ENCODE measurements at places on chromosomes 7 and 10. TPM values are rescaled to one million over a fixed set of nuclear protein-coding genes. Genes with fewer than 3 reads are reported as not detected.

LRRTM3 gene
- not detected for polyA plus RNA-seq

SPACDR gene
- polyA plus RNA-seq: not detected

NODAL gene
- polyA plus RNA-seq: not detected

WNT2 gene
- polyA plus RNA-seq: 0.49 TPM

TBXAS1 gene
- 14.2 TPM for polyA plus RNA-seq

CYP2E1 gene
- 3.4 TPM for polyA plus RNA-seq

ELOVL3 gene
- polyA plus RNA-seq: not detected

GRM3 gene
- not detected for polyA plus RNA-seq

CALHM3 gene
- not detected for polyA plus RNA-seq

TMEM26 gene
- 1.6 TPM for polyA plus RNA-seq

FAM131B gene
- polyA plus RNA-seq: 0.19 TPM

VENTX gene
- 0.39 TPM for polyA plus RNA-seq

NPSR1 gene
- polyA plus RNA-seq: not detected

DNA sequence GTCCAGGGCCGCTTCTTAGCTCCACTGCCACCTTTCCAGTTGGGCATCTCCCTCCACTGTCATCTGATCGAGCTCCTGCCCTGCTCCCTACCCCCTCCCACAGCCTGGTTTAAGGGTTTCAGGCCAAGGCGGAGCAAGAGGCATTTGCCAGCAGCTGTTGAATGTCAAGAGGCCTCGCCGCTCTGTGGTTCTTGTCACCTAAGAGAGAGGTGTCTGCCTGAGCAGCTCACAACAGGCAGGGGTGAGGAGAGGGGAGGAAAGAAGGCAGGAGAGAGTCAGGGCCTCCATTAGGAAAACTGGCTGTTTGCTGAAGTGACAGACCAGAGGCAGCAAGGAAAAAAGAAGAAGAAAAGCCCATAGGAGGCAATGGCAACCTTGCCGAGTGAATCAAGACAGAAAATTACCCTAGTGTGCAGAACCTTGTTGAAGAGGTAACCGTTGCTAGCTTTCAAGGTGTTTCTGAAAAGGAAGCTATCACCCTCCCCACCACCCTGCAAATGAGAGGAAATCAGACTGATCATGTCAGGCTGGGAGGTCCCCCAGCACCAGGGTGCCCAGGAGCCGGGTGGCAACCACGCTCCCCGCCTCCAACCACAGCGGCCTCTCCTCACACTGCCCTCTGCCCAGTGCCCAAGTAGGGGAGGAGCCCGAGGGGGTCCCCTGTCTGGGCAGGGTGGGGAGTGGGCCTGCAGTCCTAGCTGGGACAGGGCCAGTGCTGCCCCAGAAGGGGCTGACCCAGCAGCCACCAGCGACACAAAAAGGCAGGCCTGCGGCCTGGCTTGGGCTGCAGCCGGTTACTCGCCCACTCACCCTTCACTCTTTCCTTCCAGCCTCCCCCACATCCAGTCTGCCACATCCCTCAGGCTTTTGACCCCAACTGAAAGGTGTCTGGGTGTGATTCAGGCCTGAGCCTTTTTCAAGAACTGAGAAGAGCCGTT lies 7.1 kb downstream of the GATA3 start:
- DNase-seq: no peak

GRCh38 chr10:104892879-104893617 lies 252.0 kb downstream of the SORCS3 start:
- no peak for DNase-seq

GRCh38 chr7:142913051-142913450 lies 20.5 kb downstream of the TRPV5 start:
- DNase-seq: no peak

GRCh38 chr10:68096913-68097516 lies 12.3 kb upstream of the MYPN start:
- no peak for DNase-seq

DNA sequence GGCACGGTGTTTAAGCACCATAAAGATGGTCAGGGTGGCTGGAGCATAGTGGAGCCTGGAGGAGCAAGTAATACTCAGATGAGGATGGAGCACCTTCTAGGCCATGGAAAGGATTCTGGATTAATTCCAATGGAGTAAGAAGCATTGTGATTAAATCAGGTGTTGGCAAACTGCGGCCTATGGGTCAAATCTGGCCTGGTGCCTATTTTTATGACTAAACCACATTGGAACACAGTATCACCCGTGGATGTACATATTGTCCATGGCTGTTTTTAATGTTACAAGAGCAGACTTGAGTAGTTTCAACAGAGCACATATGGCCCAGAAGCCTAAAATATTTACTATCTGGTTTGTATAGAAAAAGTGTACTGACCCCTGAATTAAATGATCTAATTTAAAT lies 49.9 kb upstream of the TMEM248 start:
- no peak for DNase-seq

DNA sequence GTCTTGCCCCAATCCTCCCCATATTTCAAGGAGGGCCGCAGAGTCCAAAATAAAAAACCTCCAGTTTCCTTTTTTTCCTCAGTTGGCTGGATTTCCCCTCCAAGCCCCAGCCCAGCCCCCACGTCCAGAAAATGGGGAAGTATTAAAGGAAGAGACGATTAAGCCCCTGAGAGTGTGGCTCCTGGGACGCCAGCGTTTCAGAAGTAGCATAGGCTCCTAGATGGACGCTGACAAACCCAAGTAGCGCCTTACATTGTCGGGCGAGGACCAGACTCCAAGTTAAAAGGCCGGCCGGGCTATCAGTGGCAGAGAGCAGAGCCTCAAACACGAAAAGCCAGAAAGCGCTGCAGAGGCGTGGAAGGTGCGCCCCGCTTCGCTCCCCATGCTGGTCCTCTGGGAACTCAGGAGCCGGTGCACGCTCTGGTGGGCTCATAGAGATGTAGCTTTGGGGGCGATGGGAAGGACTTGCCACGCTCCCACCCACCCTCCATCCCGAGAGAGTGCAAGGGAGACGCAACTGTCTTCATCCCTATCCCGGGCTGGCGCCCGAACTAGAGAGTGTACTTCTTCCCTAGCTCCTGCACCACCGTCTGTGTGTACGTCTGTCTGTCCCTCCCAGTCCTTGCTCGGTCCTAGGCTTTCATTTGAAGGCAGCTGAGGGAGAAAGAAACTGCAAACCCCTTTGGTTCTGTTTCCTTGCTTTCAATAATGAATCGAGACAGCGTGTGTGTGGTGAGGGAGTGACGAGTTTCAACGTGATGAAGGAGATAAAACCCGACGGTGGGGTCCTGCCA lies 6.3 kb upstream of the EMX2 start:
- DNase-seq: peak; percentile 32

GRCh38 chr10:112803961-112804401 lies 146.1 kb upstream of the TCF7L2 start:
- peak; percentile 79 for DNase-seq

DNA sequence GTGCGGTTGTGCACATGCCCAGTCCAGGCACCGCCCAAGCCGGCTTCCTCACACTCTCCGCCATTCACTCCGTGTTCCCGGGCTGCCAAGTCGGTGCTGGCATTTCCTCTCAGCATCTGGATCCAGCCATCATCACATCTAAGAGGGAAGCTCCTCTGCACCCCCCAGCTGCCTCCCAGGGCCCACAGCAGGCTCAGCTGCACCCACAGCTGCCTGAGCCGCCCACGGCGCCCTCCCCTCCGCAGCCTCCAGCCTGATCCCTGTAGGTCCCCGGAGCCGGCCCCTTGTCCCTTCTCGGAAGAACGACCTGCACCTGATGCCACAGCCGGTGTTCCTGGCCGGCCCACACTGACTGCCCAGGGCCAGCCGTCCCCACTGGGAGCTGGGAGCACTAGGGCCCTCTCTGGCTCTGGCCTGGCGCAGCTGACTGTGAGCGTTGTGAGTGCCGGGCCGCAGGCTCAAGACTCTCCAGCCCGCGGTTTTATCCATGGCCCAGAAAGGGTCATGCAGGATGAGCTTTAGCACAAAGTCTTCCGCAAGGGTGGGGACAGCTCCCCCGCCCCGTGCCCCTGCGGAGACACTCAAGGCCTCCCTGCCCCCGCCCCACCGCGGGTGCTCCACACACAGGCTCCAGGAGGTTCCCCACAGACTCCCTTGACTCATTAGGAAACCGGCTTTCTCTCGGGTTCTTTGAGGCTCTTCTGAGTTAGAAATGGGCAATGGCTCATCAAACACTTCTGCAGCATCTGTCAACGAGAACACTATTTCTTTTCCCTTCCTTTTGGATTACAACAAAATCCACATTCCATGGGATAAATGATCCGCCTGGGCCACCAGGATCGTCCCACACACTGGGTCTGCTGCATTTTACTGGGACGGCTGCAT lies 31.2 kb downstream of the CFAP46 start:
- peak; percentile 25 for DNase-seq

DNA sequence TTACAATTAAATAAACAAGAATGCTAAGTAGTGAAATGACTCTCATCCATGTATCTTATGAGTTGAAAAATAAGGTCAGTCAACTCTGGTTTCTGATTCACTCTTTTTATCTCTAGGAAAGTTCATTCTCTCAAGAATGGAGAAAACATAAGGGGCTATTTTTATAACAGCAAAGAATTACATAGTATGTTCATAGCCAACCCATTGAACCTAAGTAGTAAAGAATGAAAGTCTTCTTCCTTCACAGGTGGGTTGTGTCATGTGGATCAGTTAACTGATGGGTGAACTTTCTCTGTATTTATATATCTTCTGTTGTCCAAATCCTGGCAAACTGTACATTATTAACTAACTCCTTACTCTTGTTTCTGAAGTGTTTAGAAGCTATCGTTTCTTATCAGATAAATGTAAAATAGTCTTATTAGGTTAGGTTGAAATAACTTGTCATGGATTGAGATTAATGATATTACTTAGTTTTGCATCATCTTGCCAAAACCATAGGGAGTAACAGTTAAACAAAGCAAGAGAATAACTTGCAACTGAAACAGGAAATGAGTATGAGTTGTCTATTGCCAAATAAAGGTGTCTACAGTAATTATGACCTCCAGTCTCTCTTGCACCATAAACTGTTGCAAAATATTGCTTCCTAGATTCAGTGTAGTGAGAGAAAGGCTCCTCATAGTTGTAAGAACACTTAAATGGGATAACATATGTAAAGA lies 86.8 kb downstream of the ANKRD7 start:
- no peak for DNase-seq

DNA sequence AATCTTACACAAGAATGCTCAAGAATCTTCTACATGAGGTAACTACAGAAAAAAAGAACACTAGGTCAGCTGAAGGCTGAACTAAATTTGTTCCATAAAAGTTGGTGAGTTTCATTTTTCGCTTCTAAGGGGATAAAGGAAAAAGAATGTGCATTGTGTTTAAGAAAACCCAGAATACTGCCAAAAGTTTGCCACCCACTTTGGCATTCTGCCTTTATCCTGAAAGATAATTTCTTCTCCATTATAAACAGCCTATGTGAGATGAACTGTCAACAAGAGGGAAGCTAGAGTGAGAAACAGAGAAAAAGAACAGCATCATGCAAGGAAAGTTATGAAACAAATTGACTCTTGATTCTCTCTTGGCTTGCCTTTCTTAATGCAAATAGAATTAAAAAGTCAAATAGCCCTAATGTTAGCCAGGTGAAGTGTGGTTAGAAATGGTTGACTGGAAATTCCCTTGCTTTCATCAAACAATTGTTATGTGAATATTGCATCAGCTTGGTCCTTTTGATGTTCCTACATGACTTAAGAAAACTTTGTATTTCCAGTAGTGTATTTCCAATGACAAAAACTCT lies 25.8 kb downstream of the STEAP1 start:
- no peak for DNase-seq

DNA sequence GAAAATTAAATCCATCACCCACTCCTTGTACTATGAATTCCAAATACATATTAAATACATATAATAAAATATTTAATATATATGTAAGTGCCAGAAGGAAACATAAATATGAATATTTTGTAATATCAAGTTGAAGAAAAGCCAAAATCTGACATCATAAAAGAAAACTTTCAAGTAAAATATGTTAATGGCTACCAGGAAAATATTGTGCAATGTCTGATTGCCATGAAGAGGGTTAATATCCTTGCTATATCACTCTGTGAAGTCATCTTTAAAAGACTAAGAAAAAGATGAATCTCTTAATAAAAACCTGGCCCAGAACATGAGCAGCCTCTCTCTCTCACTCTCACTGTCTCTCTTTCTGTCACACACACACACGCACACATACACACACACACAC lies 130.2 kb downstream of the EGFR start:
- no peak for DNase-seq

DNA sequence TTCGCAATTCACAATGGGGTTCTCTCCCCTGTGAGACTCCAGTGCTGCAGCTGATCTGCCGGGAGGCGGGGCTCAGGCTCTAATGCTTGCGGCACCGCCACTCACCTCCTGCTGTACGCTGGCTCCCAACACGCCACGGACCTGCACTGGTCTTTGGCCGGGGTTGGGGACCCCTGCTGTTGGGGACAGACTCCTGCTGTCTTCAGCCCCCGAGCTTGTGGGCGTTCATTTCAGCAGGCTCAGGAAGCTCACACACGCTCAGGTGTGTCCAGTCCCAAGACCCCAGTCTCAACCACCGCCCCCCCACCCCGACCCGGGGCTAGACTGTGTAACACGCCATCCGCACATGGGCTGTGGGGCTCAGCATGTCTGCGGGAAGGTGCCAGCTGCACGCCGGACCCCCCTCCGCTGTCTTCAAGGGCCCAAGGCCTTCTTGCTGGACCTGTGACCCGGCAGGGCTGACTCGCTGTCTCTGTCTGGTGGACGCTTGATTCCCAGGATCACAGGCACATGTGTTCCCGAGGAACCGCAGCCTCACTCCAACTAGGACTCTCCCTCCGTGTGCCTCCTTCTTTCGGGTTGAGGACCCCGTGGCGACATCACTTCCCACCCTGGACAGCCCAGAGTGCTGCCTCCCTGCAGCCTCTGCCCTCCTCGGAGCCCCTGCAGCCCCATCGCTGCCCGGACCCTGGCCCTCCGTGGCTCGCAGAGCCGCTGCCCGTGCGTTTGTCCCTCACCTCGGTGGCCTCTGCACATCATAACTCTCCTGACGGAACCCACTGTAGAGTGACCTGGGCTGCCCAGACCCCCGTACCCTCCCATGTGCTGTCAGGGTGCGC lies 106.4 kb downstream of the DNAJB6 start:
- peak; percentile 21 for DNase-seq

DNA sequence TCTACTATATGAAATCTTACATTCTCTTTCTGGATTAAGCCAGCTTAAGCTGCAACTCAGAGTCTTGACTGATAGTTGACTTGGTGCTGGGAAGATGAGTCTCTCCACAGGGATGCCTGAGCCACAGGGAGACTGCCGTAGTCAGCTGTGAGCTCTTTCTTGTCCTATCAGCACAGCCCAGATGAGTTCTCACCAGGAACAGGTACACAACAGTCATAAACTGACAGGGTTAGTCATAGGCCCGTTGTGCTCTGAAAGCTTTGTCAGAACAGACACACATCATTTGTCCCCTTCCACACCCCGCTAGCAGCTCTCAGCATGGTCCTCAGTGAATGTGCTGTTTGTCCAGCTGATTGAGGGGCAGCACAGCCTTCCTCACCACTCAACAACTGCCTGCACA lies 221.6 kb downstream of the RPS24 start:
- no peak for DNase-seq

DNA sequence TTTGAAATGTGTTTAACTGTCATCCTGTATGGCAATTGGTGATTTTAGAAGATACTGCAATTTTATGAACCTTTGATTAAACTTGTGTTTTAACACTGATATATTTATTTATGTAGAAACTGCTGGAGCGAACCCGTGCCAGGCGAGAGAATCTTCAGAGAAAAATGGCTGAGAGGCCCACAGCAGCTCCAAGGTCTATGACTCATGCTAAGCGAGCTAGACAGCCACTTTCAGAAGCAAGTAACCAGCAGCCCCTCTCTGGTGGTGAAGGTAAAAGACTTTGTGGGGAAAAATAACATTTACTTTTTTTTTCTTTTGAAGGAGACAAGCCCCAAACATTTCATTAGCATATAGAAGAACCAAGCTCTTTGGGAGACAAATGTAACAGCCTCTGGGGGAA lies 6.5 kb downstream of the ANLN start:
- no peak for DNase-seq
